ENCODE measurements at places on chromosomes 4 and X.

DNA sequence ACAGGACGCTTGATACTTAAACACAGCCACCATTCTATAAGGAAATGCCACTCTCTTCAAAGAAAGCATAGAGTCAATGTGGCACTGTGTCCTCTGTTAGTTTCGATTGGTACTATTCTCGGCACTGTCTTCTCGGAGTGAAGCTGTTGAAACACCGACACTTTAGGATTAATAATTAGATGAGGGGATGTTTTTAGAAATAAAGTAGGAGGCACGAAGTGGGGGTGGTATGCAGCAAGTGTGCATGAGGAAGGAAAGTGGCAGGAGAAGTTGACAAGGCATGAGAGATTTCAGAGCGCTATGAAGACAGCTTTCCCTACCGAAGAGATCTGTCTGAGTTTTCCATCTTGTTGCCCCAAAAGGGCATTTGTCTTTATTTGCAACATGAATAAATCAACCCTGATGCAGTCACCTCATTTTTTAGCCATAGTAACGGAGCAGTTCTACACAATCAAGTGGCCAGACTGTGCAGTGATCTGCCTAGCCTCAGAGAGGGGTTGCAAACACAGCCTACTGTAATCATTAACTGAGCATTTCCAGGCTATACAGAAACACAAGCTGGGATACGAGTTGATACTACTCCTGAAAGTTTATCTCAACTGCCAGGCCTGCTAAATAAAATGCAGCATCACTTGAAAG is 8.3 kb downstream of the GPRIN3 start:
- DNase-seq = no peak

- no peak for DNase-seq
Measured at GRCh38 chrX:48854898-48855297, 19.5 kb upstream of the PCSK1N start.

- no peak for DNase-seq
Measured at GRCh38 chr4:38621831-38622230, 42.2 kb upstream of the KLF3 start.

DNA sequence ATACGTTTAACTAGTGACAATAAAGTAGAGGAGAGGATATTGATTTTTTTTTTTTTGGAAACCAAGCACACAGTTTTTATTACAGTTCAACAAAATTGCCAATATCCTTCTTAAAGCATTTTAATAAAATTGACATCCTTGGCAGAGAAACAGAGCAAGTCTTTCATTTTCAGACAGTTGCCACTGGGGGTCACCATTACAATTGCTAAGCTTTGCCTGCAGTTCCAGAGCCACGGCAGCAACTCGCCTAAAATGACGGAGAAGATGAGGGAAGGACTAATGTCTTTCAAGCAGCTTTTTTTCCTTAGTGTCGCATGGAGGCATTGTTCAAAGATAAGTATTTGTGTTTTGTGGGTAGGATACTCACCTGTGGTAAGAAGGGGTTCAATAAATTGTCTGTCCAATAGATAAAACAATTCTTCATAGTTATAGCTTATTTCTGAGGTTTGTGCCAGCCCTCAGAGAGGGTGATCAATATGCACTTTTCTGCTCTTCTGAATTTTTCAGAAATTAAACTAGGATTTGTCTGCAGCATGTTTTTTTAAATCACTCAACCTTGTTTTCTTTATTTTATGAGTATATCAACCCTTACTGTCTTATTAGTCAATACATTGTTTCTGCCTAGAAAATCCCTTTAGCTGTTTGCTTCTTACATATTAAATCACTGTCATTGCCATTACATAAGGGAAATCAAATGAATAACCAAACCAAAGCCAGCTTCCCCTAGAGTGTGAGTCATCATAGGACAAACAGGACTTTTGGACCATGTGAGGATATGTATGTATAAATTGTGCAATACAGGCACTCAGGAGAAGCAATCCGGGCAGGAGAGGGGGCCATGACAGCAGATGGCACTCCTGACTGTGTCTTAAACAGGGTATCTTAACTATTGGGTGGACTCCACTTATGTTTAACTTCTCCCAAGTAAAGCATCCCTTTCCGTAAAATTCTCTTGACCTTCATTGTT is 508.1 kb upstream of the ARX start:
- DNase-seq = no peak

- no peak for DNase-seq
Measured at GRCh38 chr4:39889226-39889625, 88.5 kb downstream of the PDS5A start.

DNA sequence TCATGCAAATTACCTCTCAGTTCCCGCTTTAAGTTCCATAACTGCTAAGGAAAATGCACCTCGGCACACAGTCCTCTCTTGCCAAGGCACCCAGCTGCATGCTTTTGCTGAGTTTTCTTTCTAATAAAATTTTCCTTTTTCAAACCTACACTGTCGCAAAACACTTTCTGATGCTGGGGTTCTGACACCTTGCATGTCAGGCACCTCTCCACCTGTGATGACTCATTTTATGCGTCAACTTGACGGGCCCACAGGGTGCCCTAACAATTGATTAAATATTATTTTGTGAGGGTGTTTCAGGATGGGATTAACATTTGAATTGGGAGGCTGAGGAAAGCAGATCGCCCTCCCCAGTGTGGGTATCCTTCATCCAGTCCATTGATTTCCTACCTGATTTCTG is 291.0 kb upstream of the STS start:
- no peak for DNase-seq

- no peak for DNase-seq
Measured at GRCh38 chr4:43587758-43588157, 695.2 kb downstream of the GRXCR1 start.

- DNase-seq = no peak
Measured at GRCh38 chr4:37762991-37763368, 63.5 kb upstream of the PGM2 start.

DNA sequence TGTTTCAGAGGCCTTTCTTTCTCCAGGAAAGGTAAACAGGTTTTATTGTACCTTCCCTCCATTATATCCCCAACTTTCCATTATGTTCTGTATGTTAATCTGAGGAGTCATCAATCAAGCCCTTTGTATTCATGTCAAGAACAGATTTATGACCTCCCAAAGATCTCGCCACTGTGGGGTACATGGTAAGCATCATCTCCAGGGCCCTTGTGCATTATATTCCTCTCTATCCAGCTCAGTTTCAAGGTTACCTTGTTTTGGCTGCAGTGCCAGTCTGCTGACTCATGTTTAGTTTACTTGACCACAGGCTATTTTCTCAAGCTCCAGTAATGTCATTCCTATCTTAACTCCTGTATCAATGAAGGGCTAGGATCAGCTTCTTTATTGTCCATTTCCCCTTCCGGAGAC is 125.1 kb upstream of the FRMPD4 start:
- no peak for DNase-seq

DNA sequence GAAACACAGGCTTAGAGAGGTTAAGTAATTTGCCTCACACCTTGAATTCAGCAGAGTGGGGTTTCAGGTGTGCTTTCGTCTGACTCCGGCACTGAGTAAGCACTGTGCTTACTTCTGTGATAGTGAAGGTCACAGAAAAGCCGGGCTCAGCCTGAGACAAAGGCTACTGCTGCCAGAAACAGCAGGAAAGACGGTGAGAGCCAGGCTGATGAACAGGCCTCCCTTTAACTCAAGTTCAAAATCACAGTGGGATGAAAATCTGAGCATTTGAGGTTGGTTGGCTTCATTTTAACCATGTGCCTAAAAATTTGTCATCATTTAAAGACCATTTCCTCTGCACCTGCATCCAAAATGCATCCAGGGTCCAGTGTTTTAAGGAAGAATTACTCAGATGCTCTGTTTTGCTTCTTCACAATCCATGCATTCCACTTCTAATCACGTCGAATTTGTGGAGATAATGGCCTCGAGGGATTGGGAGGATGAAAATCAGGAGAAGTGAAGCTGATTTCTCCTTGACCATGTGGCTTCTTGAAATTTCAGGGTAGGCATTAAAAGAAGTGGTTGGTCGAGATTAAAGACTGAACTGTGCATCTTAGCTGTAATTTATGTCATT is 121.2 kb upstream of the LNX1 start:
- no peak for DNase-seq

GRCh38 chrX:105307762-105308161 is 87.3 kb upstream of the TEX13A start:
- DNase-seq = no peak

DNA sequence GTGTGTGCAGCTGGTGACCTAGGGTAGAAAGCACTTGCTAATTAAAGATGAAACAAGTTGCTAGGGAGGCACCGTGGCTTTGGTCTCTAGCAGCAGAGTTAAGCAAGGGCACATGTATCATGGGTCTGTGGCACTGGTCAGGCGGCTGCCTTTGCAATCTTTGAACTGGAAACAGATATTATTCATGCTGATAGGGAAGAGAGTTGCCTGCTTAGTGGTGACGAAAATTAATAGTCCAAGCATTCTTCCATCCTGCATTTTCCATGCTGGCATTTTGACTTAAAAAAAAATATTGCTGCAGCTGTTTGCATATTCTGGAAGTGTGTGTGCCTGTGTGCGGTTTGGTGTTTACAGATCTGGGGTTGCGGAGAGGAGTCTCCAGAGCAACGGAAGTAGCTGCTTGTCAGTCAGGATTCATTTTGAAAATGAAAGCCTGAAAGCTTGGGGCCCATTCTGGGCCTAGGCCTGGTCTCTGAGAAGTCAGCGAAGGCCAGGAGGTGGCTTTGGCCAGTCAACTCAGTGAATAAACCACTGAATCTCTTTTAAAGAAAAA is 2.3 kb upstream of the SOWAHD start:
- DNase-seq = no peak

DNA sequence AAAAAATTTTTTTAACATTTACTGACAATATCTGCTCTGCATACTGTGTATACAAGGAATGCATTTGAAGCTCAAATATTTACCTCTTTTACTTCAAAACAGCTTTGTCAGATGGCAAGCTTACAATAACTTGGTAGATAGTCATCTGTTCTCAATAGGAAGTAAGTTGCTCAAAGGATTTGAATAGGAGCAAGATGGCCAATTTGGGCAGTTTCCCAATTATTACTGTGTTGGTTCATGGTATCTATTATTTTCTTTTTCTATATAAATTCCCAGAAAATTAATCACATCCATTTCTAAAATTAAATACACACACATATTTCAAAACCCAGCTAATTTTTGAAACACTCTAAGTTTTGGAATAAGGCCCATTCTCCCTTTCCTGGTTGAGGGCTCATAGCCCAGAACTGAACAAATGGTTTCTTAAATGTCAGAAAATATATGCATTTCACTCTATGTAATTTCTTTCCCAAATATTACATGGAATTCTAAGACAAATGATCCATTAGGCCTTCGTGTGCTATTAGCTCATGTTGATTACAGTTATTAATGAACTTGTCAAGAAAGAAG is 60.2 kb upstream of the BLTP1 start:
- DNase-seq = no peak

GRCh38 chr4:124330045-124330444 is 382.5 kb downstream of the ANKRD50 start:
- no peak for DNase-seq

DNA sequence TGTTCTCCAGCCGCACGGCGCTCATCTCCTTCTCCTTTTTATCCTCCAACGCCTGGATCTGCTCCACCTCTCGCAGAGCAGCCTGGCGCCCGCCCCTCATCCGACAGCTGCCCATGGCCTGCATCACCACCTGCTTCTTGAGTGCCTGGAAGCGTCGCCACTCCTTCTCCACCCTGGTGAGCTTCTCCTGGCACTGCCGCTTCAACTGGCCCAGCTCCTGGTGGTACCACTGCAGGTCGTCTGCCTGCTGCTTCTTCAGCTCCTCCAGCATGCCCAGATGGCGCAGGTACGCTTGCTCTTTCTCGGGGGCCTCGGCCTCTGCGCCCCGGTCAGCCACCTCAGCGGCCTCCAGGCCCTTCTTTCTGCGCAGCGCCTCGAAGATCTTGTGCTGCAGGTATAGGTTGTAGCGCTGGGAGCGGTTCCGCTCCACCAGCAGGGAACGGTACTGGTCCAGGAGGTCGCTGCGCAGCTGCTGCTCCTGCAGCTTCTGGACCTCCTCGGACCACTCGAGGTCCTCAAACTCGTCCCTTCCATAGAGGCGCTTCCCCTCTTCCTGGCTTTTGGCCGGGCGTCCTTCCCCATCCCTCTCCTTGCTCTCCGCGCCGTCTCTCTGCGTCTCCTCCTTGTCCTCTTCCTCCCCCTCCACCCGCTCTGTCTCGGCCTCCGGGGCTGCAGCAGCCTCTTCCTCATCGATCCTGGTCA is 1.2 kb upstream of the TADA2B start:
- no peak for DNase-seq

GRCh38 chr4:186260117-186260503 is 5.9 kb upstream of the F11 start:
- DNase-seq = no peak

GRCh38 chr4:127631420-127631819 is 1.3 kb upstream of the INTU start:
- no peak for DNase-seq

DNA sequence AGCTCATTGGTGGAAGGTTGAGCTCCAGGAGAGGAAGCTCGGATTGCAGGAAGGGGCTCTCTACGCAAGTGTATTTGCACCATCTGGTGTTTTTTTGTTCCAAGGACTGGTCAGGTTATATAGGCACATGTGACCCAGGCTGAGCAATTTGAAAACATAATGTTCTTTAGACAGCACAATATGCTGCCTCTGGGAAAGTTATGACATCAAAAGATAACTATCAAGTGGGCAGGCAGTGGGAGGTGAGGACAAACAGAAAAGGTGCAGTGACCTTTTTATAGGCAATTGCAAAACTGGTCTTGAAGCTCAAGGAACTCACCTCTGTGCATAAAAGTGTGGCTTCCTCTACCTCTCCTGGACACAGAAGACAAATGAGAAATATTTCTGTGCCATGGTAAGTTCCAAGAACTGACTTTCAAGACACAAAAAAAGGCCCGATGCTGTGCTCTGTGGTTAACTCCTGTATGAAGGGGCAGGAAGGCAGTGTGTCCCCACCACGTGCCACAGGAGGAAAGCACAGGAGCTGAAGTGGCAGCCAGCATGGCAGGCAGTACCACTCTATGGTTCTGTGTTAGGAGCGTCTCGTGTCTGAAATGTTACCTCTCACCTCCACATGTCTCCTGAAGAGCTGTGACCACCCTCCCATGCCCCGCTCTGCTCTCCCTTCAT is 128.6 kb downstream of the SHROOM3 start:
- DNase-seq = no peak

DNA sequence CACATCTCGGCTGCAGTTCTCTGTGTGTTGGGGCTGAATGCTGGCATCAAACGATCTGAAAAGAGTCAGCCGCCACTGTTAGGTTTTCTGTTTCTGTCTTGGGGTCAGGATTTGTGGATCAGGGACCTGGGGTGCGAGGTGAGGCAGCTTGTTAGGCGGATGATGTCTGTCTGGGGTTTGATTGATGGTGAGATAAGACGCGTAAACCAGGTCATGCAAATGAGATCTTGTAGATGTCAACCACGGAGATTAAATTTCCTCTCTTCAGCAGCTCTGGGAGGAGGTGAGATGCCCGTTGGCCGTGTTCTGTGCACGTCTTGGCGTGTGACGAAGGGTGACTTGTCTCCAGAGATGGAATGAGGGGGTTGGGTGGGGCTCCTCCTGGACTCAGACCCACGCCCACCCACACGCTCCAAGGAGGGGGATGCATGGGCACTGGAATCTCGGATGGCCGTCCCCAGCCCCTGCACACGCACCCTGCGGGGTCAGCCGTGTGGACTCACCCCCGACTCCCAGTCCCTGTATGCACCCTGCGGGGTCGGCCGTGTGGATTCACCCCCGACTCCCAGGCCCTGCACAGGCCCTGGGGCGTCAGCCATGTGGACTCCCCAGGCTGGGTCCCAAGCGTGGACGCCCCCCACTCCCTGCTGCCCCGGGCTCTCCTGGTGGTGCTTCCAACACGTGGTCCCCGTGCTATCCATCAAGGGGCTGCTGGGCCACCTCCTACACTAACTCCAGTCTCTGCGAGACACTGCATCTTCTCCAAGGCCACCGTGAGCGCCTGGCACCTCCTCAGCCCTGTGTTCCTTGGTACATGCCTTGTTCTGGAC is 16.0 kb upstream of the UVSSA start:
- DNase-seq = no peak

Measured in tibial nerve (tissue), 4 donors.